GM18507 (cell line): ENCODE measurements at places on chromosomes 1 and 21.
A peak's percentile ranks its signal among the peaks of the same experiment; 100 is the strongest.

- no peak for DNase-seq
These were observed 48.0 kb downstream of the URB2 start for GRCh38 chr1:229674042-229674441.

GRCh38 chr1:215543191-215543606 is 23.9 kb upstream of the KCTD3 start:
- DNase-seq: no peak

DNA sequence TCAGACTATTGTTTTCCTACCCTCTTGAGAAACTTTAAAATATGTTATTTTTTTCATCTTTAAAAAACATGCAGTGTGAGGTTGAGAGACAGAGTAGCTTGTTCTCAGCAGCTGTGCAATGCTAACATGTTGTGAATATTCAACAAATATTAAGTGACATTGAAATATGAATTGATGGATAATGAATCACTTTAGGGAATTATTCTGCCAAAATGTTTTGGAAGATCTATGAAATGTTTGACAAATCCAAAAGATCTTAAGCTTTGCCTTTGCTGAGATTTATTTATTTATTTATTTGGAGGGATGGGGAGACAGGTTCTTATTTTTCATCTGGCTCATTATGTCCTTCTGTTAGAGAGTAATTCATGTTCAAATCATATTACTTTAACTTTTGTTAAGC is 680.1 kb upstream of the CXADR start:
- DNase-seq: no peak

- no peak for DNase-seq
These were observed 9.4 kb downstream of the TPRG1L start for GRCh38 chr1:3634059-3634800.

GRCh38 chr21:22711636-22712035 is 1713.4 kb downstream of the NCAM2 start:
- DNase-seq: no peak

- DNase-seq: no peak
These were observed 665 bp downstream of the DAB1 start for GRCh38 chr1:57423135-57423655.

DNA sequence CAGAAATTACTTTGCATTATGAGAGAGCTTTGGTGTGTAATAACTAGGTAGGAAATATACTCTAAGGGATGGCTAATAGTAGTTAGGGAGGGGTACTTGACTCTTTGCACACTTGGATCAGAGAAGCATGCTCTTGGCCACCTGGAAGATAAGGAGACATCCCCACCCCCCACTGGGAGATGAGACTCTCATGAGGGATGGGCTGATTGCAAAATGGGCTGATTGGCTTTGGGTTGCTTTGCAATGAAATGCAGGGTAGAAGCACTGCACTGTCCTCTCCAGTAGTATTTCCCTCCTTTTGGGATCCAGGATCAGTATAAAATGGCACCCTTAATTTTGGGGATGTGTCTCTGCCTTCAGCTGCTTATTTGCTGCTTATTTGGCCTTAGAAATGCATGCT is 71.2 kb upstream of the EPS8L3 start:
- no peak for DNase-seq

- no peak for DNase-seq
These were observed 18.5 kb downstream of the NCF2 start for GRCh38 chr1:183571678-183572268.

- DNase-seq: no peak
These were observed 70.3 kb upstream of the TINAGL1 start for GRCh38 chr1:31505911-31506497.

DNA sequence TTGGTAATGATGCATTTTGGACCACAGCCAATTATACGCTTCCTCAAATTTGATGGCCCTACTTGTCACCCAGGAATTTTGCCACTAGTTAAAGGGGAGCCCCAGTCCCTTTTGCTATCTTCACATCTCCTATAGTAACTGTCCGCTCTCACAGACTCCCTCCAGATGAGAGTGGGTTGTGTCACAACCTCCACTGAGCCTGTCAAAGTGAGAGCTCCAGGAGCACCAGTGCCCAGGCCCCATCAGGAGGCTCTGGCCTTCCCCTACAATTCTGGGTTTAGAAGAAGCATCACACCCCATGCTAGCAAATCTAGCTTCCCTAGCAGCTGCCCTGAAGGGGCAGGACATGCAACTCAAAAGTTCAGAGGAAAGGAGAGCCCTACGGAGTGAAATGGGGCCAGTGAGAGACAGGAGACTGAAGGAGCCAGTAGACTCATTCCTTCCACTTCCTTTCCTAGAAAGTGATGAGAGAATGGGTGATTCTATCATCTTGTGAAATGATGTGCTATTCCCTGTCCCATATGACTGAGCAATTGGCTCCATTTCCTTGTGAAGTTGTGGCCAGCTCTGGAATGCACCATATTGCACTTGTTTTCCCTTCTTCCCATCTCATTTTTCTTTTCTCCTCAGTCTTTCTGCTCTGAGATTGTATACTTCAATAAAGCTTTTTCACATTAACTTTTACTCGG is 541.3 kb downstream of the DPYD start:
- no peak for DNase-seq

GRCh38 chr1:236997361-236997760 is 6.9 kb downstream of the MT1HL1 start:
- no peak for DNase-seq

DNA sequence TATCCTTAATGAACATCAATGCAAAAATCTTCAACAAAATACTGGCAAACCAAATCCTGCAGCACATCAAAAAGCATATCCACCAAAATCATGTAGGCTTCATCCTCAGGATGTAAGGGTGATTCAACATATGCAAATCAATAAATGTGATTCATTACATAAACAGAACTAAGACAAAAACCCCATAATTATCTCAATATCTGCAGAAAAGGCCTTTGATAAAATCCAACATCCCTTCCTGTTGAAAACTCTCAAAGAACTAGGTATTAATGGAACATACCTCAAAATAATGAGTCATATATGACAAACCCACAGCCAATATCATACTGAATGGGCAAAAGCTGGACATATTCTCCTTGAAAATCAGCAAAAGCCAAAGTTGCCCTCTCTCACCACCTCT is 54.6 kb upstream of the DEPDC1 start:
- no peak for DNase-seq

DNA sequence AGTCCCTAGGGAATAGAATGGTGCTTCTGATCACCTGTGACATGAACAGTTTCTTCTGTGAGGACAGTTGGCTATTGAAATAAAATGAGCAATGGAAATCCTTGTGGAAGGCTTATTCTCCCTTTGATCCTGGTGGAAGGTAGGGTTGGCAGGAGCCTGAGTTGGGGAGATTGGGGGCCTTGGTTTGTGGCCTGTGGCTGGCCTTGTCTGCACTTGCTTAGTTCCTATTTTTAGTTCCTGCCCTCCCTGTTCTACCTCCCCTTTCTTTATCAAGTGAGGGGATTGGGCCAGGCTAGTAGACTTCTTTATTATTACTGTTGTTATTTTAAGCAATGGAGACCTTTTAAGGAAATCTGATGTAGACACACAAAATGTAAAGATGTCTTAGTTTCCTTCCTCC is 8.2 kb downstream of the DMRTB1 start:
- no peak for DNase-seq

DNA sequence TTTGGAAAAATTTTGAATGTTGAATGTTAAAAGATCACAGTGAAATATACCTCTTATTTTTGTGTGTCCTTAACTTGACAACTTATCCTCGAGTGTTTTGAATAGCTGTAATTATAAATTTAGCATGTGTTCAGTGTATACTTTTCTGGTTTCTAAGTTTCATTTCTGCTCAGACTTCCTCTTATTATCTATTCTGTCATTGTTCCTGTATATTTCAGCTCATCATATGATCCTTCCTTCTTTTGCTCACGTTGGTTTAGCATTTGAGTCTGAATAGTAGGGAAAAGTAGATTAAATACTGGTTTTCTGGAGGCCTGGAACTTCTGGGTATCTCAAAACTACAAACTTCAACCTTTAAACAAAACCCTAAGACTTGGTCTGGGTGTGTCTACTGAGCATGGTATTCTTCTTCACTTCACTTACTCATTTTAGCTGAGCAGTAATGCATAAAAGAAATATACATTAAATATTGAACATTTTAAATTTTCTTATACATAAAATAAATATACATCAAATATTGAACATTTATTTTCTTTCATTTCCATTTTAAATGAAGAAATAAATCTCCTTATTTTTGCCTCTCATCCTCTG is 3.3 kb upstream of the ATP6V1G3 start:
- no peak for DNase-seq

GRCh38 chr1:189151361-189151760 is 1326.3 kb downstream of the BRINP3 start:
- no peak for DNase-seq

DNA sequence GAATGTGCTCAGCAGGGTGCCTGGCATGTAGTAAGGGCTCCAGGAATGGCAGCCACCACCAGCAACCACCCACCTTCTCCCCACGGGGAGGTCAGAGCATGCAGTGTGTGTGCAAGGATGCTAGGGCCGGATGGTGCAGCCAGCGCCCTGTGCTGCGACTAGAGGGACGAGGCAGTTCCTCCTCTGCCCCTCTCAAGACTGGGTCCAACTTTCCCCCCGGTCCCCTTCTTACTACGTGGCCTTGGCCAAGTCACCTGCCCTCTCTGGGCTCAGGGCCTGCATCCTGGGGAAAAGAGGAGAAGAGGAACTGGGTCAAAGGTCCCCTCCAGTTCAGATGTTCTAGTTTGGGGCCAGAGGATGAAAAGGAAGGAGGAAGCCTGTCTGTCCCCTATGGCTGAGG is 71.6 kb upstream of the TARDBP start:
- no peak for DNase-seq

- DNase-seq: no peak
These were observed 232.9 kb upstream of the RUNX1 start for GRCh38 chr21:35281956-35282355.

DNA sequence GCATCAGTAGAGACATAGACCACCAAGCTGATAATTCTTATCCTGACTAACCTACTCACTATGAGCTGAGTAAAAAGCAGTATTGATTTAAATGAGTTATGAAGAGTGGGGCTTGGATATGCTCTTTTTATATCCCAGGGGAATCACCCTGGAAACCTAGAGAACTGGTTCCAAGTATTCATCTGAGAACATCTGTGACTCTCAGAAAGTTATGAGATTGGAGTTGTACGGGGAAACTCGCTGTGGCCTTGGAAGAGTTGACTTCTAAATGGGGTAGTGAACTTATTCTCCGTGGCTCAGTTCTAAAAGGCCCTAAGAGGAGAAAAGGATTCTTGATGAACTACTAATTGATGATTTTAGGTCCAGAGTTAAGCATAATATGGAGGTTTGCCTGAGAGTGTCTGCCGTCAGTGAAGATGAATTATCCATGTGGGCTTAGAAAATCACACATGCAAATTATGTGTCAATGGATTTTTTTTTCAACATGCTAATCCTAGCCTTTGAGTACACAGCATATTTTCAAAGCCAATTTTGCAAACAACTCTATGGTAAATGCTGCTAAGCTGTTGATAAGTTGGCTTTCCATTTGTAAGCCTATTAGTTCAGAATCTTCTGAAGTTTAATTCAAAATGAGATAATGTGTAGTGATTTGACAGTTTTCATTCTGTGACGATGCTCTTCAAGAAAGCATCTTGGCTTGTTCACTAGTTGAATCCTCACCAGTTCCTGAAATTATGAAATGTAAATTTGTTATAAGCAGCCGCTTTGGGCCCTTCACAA is 122.7 kb downstream of the FGGY start:
- no peak for DNase-seq

DNA sequence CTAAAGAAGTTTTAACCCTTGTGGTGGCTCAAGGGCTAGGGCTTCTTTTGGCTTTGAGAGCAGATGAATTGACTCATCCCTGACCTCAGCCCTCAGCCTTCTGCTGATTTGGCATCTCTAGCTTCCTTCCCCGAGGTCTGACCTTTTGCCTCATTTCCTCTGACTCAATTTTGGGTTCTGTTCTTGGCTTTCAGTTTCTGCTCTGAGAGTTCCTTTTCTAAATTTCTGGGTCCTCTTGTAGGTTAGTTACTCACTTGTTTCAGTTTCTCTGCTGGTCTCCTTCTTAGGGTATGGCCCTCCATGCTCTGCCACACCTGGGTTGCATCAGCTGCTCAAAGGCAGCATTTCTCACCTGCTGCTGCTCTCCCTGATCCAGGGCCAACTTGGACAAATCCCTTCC is 19.4 kb downstream of the PDE4B start:
- peak; percentile 29 for DNase-seq

DNA sequence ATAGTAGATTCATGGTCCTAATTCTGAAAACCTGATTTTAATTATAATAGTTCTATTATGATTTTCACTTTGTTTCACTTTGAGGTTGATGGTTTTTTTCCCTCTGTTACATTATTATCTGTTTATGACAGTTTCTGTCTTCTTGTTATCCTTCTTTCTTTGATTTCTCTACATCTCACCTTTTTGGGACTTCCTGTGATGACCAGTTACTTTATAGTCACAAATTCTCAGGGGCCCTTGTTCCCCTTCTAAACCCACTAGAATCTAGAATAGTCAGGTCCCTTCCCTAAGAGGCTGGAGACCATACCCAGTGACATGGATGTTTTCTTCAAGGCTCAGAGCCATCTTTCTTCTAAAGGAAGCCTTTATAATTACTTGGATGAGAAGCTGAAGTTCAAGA is 238.4 kb downstream of the GPR52 start:
- DNase-seq: no peak

DNA sequence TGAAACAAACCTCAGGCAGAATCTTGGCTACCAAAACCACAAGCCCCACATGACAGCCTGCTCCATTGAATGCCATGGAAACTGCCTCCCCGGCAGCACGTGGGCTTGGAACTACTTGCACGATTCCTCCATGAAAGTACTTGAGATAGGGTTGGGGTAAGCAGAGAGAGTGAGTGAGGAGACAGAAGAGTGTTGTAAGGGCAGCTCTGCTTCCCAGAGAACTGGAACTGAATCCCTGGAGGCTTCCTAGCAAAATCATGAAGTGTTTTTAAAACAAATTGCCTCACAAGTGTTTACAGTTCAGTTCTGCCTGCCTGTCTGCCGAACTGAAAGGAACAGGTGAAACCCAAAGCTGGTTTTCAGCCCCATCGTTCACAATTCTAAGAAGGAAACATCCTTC is 35.3 kb upstream of the DNASE2B start:
- no peak for DNase-seq

- DNase-seq: peak; percentile 29
These were observed 729 bp downstream of the APP start for GRCh38 chr21:26169611-26170470.

- DNase-seq: no peak
These were observed 9.7 kb upstream of the GNG4 start for GRCh38 chr1:235659186-235659771.

- no peak for DNase-seq
These were observed 8.3 kb downstream of the BCAR3 start for GRCh38 chr1:93673163-93673829.

DNA sequence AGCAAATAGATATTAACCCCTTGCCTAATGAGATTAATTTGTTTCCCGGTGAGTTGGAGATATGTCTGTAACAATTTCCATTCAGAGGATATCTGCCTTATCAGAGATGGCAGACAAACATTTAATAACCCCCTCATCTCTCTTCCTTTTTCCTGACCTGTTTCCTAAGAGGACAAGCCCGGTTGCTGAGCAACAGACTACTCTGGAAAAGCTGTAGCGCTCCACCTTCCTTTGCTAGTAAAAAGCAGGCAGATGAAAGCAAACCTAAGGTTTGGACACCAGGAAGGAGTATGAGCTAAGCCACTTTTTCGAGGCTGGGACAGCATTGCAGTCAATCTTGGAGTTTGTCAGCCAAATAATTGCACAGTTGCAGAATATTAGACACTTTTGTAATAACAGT is 82.4 kb downstream of the RGS21 start:
- DNase-seq: no peak

- DNase-seq: no peak
These were observed 38.2 kb downstream of the PKNOX1 start for GRCh38 chr21:43012596-43012995.
